T-helper 17 cell (primary cell): ENCODE measurements at places on chromosomes 11 and 22.

DNA sequence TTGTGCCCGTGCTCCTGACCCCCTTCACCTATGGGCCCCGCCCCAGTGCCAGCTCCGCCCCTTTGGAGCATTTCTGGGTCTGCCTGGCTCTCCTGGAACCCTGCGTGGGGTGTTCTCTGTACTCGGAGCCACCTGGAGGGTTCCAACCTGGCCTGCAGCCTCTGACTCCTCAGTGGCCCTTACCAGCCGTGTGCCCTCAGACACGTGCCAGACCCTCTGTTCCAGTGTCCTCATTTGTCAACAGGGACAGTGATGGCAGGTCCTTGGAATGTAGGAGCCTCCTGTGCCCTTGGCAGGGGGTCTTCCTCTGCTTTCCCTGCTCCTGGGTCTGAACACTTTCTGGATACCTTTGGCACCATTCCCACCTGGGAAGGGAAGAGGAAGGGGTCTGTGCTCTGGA, 96.4 kb downstream of the CACNA1I start:
- no peak overlapping the region for H3K27ac ChIP-seq
- DNase-seq = no peak
- H3K4me1 ChIP-seq = peaks cover 13% of the 10 kb centered on the region
- peaks cover 24% of the 10 kb centered on the region for H3K36me3 ChIP-seq
- H3K4me3 ChIP-seq = no peak overlapping the region
- no peaks in the 10 kb centered on the region for H3K27me3 ChIP-seq

DNA sequence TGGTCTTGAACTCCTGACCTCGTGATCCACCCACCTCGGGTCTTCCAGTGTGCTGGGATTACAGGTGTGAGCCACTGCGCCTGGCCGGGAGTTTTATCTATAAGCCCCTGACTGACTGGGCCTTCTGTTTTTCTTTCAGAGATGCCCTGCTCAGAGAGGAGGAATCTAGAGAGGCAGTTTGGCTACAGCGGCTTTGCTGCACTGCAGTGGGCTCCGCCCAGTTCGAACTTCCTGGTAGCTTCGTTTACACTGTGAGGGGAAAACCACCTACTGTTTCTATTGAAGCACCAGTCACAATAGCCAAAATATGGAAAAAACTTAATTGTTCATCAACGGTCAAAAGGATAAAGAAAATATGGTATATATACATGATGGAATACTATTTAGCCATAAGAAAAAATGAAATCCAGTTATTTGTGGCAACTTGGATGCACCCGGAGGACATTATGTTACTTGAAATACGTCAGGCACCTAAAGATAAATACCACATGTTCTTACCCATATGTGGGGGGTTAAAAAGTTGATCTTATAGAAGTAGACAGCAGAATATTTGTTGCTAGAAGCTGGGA, 31.9 kb upstream of the FAM181B start:
- H3K27ac ChIP-seq = no peak overlapping the region
- no peak overlapping the region for H3K4me3 ChIP-seq
- DNase-seq = no peak
- peaks cover 6% of the 10 kb centered on the region for H3K4me1 ChIP-seq
- H3K36me3 ChIP-seq = no peaks in the 10 kb centered on the region

DNA sequence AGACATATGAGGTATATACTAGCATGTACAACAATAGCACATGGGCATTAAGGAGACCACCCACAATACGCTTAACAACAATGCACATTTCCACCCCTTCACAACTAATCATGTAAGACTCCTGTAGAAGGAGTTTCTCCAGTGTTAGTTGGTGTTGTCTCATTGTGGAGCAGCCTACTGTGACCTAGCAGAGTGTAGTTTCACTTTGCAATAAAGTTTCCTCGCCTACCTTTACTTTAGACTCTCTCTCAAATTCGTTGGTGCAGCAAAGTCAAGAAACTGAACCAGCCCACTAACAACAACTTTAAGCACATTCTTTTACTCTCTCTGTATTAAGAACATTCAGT, 863.6 kb downstream of the FAM181B start:
- H3K27me3 ChIP-seq = no peaks in the 10 kb centered on the region
- peak overlapping the region; percentile 73 for H3K4me3 ChIP-seq
- DNase-seq = no peak
- no peaks in the 10 kb centered on the region for H3K36me3 ChIP-seq

- H3K4me3 ChIP-seq = no peak overlapping the region
- DNase-seq = no peak
These were observed 192.5 kb upstream of the MTMR2 start for GRCh38 chr11:96116376-96116775.

DNA sequence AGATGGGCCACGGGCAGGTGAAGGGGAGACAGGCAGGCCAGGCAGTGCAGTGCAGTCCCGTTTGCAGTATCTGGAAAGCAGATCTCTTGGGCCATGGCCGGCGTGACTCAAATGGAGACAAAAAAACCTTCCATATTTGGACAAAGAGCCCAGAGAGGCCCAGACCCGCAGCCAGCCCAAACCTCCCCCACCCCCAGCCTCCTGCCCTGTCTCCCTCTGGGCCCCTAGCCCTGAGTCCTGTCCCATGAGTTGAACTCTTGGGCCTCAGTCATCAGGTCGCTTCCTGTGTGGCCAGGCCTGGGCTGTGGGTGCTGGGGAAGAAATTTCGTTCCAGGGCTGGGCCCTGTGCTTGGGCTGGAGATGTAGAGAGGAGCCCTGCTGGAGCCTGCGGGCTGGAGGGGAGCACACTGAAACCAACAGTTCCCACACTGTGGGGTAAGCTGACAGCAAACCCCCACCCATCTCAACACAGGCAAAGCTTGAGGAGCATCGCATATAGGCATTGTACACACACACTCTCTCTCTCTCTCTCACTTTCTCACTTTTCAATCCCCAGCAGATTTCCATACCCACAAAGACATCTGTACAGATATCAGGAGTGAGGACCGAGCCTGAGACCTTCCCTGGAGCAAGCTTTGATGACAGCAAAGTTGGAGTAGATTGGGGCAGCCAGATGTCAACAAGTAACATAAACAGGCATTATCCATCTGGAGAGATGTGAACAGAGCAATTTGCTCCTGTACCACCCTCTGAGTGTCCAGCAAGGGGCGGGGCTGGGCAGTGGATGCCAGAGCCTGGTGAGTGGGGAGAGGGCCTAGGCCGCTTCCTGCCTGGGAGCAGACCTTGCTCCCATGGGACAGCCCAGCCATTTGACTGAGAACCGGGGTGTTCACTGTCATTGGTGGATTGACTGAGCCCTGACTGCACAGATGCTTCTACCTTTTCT, 17.2 kb downstream of the ARHGEF17 start:
- H3K4me3 ChIP-seq = no peak overlapping the region
- H3K36me3 ChIP-seq = no peaks in the 10 kb centered on the region
- peak overlapping the region; percentile 24 for H3K27ac ChIP-seq

- H3K4me3 ChIP-seq = no peak overlapping the region
- no peak for DNase-seq
- H3K36me3 ChIP-seq = no peaks in the 10 kb centered on the region
- no peaks in the 10 kb centered on the region for H3K27me3 ChIP-seq
- no peak overlapping the region for H3K27ac ChIP-seq
These were observed 795.5 kb downstream of the METTL15 start for GRCh38 chr11:28903716-28904115.

DNA sequence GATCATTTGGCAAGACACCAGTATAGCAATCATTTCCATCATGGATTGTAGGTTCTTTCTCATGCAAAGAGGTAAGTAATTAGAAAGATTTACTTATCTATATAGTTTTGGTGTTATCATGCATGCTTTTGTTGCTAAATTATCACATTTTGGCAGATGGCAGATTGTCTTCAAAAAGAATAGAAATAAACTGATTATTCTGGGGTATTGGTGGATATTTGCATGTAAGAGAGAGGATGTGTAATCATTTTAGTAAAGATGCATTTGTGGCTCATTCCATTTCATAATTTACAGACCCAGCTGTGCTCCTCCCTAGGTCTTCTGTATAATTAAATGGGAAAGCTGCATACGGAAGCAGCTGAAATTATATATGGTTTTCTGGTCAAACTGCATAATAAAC, 875.7 kb upstream of the ANO3 start:
- no peaks in the 10 kb centered on the region for H3K36me3 ChIP-seq
- no peak overlapping the region for H3K4me3 ChIP-seq
- H3K4me1 ChIP-seq = no peaks in the 10 kb centered on the region
- H3K27me3 ChIP-seq = no peaks in the 10 kb centered on the region
- DNase-seq = no peak

- no peaks in the 10 kb centered on the region for H3K4me1 ChIP-seq
- H3K27me3 ChIP-seq = peaks cover 21% of the 10 kb centered on the region
- H3K4me3 ChIP-seq = no peak overlapping the region
- no peak for DNase-seq
- no peak overlapping the region for H3K27ac ChIP-seq
- no peaks in the 10 kb centered on the region for H3K36me3 ChIP-seq
These were observed 67.3 kb downstream of the GAS2 start for GRCh38 chr11:22733475-22734248.

DNA sequence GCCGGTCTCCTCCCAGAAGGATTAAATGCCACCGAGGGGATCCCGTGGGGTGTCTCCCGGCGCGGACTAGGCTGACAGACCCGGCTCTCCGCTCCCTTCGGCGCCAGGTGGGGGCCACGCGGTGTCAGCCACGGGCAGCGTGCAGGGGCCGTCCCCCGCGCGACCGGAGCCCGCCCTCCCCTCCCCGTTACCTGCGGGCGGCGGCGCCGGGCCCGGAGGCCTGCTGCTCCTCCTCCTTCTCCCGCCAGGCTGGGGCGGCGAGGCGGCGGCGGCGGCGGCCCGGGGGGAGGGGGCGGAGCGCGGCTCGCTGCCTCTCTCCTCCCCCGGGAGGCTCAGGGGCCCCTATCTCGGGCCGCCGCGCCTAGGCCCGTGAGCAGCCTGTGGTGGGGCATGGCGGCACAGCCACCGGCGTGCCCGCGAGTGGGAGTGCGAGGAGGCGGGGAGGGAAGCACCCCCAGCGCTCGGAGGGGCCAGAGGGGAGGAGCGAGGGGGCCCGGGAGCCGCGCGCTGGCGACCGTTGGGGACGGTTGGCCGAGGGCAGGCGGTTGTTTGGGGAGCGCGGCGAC, 450 bp downstream of the ZBTB44 start:
- H3K36me3 ChIP-seq = peaks cover 3% of the 10 kb centered on the region
- peaks cover 32% of the 10 kb centered on the region for H3K4me1 ChIP-seq
- peak; percentile 60 for DNase-seq
- H3K4me3 ChIP-seq = peak overlapping the region; percentile 93
- H3K27ac ChIP-seq = peak overlapping the region; percentile 94

DNA sequence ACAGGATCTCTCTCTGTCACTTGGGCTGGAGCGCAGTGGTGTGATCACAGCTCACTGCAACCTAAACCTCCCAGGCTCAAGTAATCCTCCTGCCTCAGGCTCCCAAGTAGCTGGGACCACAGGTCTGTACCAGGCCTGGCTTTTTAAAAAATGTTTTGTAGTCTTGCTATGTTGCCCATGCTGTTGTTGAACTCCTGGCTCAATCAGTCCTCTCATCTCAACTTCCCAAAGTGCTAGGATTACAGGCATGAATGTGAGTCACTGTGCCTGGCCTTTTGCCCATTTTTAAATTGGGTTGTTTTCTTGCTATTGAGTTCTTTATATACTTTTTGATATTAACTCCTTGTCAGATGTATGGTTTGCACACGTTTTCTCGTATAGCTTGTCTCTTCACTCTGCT, 33.0 kb upstream of the PITPNB start:
- H3K4me1 ChIP-seq = peaks cover 1% of the 10 kb centered on the region
- peaks cover 4% of the 10 kb centered on the region for H3K36me3 ChIP-seq
- no peak for DNase-seq
- no peak overlapping the region for H3K4me3 ChIP-seq
- no peak overlapping the region for H3K27ac ChIP-seq
- H3K27me3 ChIP-seq = no peaks in the 10 kb centered on the region

GRCh38 chr22:50583294-50583861, 729 bp upstream of the CHKB start:
- peaks cover 12% of the 10 kb centered on the region for H3K4me1 ChIP-seq
- peak overlapping the region; percentile 75 for H3K27ac ChIP-seq
- H3K36me3 ChIP-seq = no peaks in the 10 kb centered on the region
- H3K27me3 ChIP-seq = no peaks in the 10 kb centered on the region
- H3K4me3 ChIP-seq = peak overlapping the region; percentile 95

DNA sequence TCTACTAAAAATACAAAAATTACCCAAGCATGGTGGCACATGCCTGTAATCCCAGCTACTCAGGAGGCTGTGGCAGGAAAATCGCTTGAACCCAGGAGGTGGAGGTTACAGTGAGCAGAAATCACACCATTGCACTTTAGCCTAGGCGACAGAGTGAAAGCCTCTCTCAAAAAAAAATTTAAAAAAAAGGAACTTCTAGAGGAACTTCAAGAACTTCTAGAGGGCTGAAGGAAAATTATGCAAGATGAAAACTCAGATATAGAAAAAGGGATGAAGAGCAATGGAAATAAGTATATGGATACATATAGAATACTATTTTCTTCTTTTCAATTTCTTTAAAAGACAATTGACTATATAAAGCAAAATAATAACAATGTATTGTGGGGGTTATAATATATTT, 51.2 kb upstream of the PRR5 start:
- H3K36me3 ChIP-seq = no peaks in the 10 kb centered on the region
- no peak overlapping the region for H3K27ac ChIP-seq
- no peak for DNase-seq

DNA sequence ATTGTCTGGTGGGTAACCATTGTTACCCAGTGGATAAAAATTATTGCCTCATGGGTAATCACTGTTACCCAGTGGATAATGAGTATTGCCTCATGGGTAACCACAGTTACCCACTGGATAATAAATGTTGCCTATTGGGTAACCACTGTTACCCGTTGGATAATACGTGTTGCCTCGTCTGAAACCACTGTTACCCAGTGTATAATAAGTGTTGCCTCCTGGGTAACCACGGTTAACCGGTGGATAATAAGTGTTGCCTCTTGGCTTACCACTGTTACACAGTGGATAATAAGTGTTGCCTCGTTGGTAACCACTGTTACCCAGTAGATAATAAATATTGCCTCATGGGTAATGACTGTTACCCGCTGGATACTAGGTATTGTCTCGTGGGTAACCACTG, 20.9 kb upstream of the NXPE4 start:
- H3K36me3 ChIP-seq = no peaks in the 10 kb centered on the region
- no peak for DNase-seq
- H3K27ac ChIP-seq = no peak overlapping the region

- DNase-seq = no peak
- no peak overlapping the region for H3K27ac ChIP-seq
- H3K4me1 ChIP-seq = no peaks in the 10 kb centered on the region
- H3K27me3 ChIP-seq = no peaks in the 10 kb centered on the region
These were observed 120.9 kb downstream of the KCNQ1OT1 start for GRCh38 chr11:2578929-2579270.

DNA sequence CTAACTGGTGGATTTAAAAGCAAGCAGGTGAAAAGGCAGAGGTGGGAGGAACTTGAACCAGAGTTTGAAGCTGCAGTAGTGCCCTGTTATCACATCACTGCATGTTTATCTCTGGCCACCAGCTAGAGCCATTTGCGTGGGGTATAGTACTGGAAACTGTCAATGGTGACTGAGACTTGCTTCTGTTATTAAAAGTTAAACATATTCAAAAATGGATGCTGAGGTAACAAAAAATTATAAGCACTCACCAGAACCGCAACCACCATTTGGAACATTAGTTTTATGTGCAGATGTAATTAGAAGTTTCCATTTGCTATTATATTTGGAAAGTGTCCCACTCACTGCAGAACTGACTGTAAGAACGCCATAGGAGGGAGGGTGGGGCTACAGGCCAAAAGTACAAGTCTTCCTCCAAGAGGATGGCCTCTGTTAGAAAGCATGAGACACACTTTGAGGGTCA, 1.2 kb upstream of the CD59 start:
- peak overlapping the region; percentile 91 for H3K4me3 ChIP-seq
- no peaks in the 10 kb centered on the region for H3K27me3 ChIP-seq
- DNase-seq = no peak
- peaks cover 2% of the 10 kb centered on the region for H3K36me3 ChIP-seq
- H3K27ac ChIP-seq = peak overlapping the region; percentile 92
- peaks cover 35% of the 10 kb centered on the region for H3K4me1 ChIP-seq
